ENCODE measurements at places on chromosomes 4 and X. TPM values are rescaled to one million over a fixed set of nuclear protein-coding genes. Genes with fewer than 3 reads are reported as not detected.

PF4V1 gene
- 1.6 TPM for total RNA-seq

ARAP2 gene
- 1.4 TPM for total RNA-seq

TLR10 gene
- not detected for total RNA-seq

DMRTC1B gene
- not detected for total RNA-seq

REELD1 gene
- total RNA-seq: not detected

SYTL5 gene
- total RNA-seq: under 0.01 TPM

CMC4 gene
- 22.7 TPM for total RNA-seq

HMGN5 gene
- total RNA-seq: 0.29 TPM

VCX2 gene
- not detected for total RNA-seq

ACTRT1 gene
- not detected for total RNA-seq

GPR78 gene
- total RNA-seq: not detected
